ENCODE measurements at places on chromosomes 13 and 19. TPM values are rescaled to one million over a fixed set of nuclear protein-coding genes. Genes with fewer than 3 reads are reported as not detected.

- no peaks in the 10 kb centered on the region for H3K4me1 ChIP-seq
- H3K27me3 ChIP-seq: peaks cover 25% of the 10 kb centered on the region
- no peak overlapping the region for H3K4me3 ChIP-seq
- H3K27ac ChIP-seq: no peak overlapping the region
- H3K36me3 ChIP-seq: no peaks in the 10 kb centered on the region
Measured at GRCh38 chr13:45604892-45605291, 10.6 kb downstream of the ERICH6B start.

GRCh38 chr13:33918199-33918932 is 100.4 kb downstream of the RFC3 start:
- DNase-seq: no peak
- no peaks in the 10 kb centered on the region for H3K36me3 ChIP-seq
- H3K27me3 ChIP-seq: no peaks in the 10 kb centered on the region
- no peak overlapping the region for H3K27ac ChIP-seq
- no peaks in the 10 kb centered on the region for H3K4me1 ChIP-seq

DNA sequence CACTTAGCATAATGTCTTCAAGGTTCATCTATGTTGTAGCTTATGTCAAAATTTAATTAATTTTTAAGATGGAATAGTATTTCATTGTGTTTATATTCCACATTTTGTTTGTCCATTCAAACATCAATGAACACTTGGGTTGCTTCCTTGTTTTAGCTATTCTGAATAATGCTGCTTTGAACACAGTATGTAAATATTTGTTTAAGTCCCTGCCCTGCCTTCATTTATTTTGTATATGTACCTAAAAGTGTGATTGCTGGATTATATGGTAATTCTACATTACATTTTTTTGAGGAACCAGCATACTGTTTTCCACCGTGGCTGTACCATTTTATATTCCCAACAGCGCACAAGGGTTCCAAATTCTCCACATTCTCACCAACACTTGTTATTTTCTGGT is 17.6 kb upstream of the SUCLA2 start:
- no peak for DNase-seq
- no peaks in the 10 kb centered on the region for H3K27me3 ChIP-seq
- peaks cover 14% of the 10 kb centered on the region for H3K36me3 ChIP-seq
- H3K4me3 ChIP-seq: no peak overlapping the region

Gene GRIK5
- total RNA-seq: 0.44 TPM

Gene PABPC3
- 0.20 TPM for total RNA-seq

DNA sequence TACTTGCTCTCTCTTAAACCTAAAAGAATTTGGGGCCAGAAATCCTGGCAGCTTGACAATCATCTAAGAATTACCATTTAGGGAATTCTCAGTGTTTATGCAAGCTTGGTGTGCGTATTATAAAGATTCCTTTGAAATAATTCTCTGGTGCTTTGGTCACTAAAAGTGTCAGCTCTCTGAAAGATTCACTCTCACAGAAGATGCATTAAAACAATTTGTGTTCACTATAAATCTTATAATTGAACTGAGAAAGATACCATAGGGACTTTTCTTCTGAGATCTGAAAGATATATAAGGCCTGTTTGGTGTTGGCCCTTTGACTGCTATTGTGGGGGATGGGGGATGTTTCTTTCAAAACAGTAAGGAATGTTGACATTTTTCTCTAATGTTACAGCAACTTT is 27.3 kb downstream of the EPSTI1 start:
- H3K4me3 ChIP-seq: no peak overlapping the region
- H3K27ac ChIP-seq: no peak overlapping the region

DNA sequence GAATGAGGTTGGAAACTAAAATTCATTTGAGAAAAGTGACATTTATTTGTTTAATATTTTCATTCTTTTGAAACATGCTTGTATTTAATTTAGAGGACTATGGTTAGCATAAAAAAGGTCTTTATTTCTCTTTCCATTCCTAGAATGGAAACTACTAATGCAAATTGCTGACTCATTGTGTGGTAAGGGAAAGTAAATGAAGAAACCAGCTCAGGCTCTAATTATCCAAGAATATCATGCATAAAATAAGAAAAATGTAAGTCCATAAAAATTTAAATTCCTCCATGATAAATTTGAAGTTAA is 777.0 kb upstream of the SLITRK1 start:
- no peak overlapping the region for H3K4me3 ChIP-seq
- no peak for DNase-seq
- H3K36me3 ChIP-seq: no peaks in the 10 kb centered on the region
- no peak overlapping the region for H3K27ac ChIP-seq

Gene C2CD4C
- not detected for total RNA-seq

Gene RASGRP4
- total RNA-seq: 1.4 TPM

DNA sequence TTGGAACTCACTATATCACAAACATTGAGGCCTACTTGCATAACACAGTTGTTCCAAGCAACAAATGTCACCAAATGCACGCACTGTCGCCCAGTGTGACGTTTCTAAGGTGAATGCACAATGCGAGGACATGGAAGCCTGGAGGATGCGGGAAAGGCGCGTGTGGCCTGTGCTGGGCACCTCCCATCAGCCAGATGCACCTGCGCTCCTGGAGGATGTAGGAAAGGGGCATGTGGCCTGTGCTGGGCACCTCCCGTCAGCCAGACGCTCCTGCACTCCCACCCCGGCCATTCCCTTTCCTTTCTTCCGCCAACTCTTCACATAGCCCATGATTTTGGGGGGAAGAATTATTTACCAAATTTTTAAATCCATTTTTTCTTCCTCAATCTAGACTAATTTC is 202.4 kb upstream of the SOX1 start:
- H3K4me3 ChIP-seq: no peak overlapping the region
- DNase-seq: no peak
- no peaks in the 10 kb centered on the region for H3K36me3 ChIP-seq
- H3K27ac ChIP-seq: no peak overlapping the region

GRCh38 chr13:66139701-66140100 is 1090.4 kb downstream of the PCDH9 start:
- H3K4me3 ChIP-seq: no peak overlapping the region
- H3K27ac ChIP-seq: no peak overlapping the region
- H3K36me3 ChIP-seq: no peaks in the 10 kb centered on the region
- no peak for DNase-seq
- no peaks in the 10 kb centered on the region for H3K4me1 ChIP-seq

Gene MUC16
- total RNA-seq: 0.12 TPM

- no peak for DNase-seq
- H3K36me3 ChIP-seq: no peaks in the 10 kb centered on the region
- no peaks in the 10 kb centered on the region for H3K27me3 ChIP-seq
Measured at GRCh38 chr19:5850743-5851293, 431 bp downstream of the FUT3 start.

DNA sequence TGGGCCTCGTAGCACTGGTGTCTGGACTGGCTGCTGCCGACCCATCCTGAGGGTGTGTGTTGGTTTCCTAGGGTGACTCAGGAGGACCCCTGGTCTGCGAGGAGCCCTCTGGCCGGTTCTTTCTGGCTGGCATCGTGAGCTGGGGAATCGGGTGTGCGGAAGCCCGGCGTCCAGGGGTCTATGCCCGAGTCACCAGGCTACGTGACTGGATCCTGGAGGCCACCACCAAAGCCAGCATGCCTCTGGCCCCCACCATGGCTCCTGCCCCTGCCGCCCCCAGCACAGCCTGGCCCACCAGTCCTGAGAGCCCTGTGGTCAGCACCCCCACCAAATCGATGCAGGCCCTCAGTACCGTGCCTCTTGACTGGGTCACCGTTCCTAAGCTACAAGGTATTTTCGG is 13.8 kb downstream of the TIMM13 start:
- H3K36me3 ChIP-seq: no peaks in the 10 kb centered on the region
- H3K27me3 ChIP-seq: no peaks in the 10 kb centered on the region
- H3K4me1 ChIP-seq: peaks cover 2% of the 10 kb centered on the region
- DNase-seq: no peak
- no peak overlapping the region for H3K27ac ChIP-seq

DNA sequence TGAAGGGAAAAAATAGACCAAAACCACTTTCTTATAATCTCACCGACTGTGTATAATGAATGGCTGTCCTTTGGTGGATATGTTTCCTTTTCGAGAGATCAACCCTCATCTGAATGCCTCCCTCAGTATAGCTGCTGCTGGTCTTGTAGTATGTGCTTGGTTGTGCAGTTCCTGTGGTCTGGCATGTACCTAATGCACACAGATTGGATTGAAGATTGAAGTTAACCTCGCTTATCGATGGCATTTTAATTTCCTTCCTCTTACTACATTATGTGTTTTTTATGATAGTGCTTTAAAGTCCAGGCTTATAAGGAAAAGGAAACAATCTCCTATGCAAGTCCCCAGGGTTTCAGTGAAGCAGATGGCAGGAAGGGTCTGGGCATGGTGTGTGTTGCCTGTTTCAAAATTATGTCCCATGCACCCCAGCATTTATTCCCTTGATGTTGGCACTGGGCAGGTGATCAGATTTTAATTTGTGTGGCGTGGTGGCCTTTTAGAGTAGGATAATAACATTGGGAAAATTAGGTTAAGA is 334.1 kb downstream of the SHISA2 start:
- no peak overlapping the region for H3K27ac ChIP-seq
- no peak overlapping the region for H3K4me3 ChIP-seq
- H3K27me3 ChIP-seq: peaks cover 24% of the 10 kb centered on the region
- H3K4me1 ChIP-seq: no peaks in the 10 kb centered on the region

- no peaks in the 10 kb centered on the region for H3K36me3 ChIP-seq
- peaks cover 57% of the 10 kb centered on the region for H3K4me1 ChIP-seq
- H3K27ac ChIP-seq: peak overlapping the region; percentile 83
- peak overlapping the region; percentile 18 for H3K4me3 ChIP-seq
Measured at GRCh38 chr19:46821512-46822409, 28.9 kb downstream of the AP2S1 start.

GRCh38 chr19:572743-573518 is 535 bp downstream of the BSG start:
- H3K27ac ChIP-seq: peak overlapping the region; percentile 85
- peaks cover 39% of the 10 kb centered on the region for H3K4me1 ChIP-seq
- H3K4me3 ChIP-seq: peak overlapping the region; percentile 81
- DNase-seq: peak; percentile 57
- peaks cover 3% of the 10 kb centered on the region for H3K36me3 ChIP-seq

- H3K27ac ChIP-seq: no peak overlapping the region
- peaks cover 1% of the 10 kb centered on the region for H3K4me1 ChIP-seq
- no peaks in the 10 kb centered on the region for H3K27me3 ChIP-seq
- H3K4me3 ChIP-seq: no peak overlapping the region
- peaks cover 72% of the 10 kb centered on the region for H3K36me3 ChIP-seq
Measured at GRCh38 chr13:23349161-23349897, 84.2 kb downstream of the SACS start.

DNA sequence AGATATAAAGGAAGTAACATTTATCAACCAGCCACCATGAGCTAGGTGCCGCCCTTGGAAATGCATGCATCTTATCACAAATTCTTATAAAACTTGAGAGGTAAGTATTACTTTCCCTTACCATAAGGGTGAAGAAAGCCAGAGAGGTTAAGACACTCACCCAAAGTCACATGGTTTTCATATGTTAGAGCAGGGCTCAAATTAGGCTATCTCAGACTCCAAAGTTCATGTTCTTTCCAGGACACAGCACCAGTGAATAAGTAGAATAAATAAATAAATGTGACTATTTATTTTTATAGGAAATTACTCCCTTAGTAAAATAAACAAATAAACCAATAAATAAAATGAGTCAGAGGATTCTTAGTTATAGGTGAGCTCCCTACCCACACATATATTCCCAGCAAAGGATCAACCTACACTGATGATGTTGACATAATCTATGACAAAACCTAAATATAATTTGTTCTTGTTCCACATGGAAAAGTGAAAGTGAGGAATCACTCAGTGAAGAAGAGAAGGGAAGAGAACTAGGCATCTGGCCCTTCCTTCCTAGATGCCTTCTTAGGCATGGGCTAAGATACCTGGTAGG is 27.2 kb downstream of the SPRY2 start:
- no peak for DNase-seq
- H3K4me3 ChIP-seq: no peak overlapping the region
- H3K27me3 ChIP-seq: no peaks in the 10 kb centered on the region
- H3K36me3 ChIP-seq: no peaks in the 10 kb centered on the region
- no peaks in the 10 kb centered on the region for H3K4me1 ChIP-seq
- no peak overlapping the region for H3K27ac ChIP-seq

Gene PGLYRP1
- total RNA-seq: not detected

DNA sequence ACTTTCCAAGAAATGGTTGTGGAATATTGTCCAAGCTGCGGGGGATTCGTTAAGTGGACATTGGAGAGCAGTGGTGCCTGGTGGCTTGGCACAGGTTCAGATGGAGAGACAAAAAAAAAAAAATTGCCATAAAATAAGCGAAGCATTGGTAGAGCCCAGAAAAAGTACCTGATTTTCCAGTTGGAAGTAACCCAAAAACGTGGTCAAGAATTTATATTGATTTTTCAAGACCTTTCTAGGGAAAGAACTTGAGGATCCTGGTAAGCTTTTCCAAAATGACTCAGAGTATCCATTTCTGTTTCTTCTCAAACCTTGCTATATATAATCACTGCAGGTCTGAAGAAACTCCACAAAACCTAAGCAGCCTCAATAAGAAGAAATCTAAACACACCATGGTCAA is 94.6 kb downstream of the ING1 start:
- no peak overlapping the region for H3K27ac ChIP-seq
- no peaks in the 10 kb centered on the region for H3K36me3 ChIP-seq
- H3K4me1 ChIP-seq: peaks cover 4% of the 10 kb centered on the region
- DNase-seq: no peak
- H3K4me3 ChIP-seq: no peak overlapping the region

Gene ZNF93
- total RNA-seq: 18.6 TPM

- no peak overlapping the region for H3K4me3 ChIP-seq
- DNase-seq: no peak
- H3K36me3 ChIP-seq: no peaks in the 10 kb centered on the region
- H3K4me1 ChIP-seq: no peaks in the 10 kb centered on the region
- no peak overlapping the region for H3K27ac ChIP-seq
- no peaks in the 10 kb centered on the region for H3K27me3 ChIP-seq
Measured at GRCh38 chr19:6030214-6030507, 52.2 kb upstream of the RANBP3 start.

Gene PLIN5
- total RNA-seq: not detected

DNA sequence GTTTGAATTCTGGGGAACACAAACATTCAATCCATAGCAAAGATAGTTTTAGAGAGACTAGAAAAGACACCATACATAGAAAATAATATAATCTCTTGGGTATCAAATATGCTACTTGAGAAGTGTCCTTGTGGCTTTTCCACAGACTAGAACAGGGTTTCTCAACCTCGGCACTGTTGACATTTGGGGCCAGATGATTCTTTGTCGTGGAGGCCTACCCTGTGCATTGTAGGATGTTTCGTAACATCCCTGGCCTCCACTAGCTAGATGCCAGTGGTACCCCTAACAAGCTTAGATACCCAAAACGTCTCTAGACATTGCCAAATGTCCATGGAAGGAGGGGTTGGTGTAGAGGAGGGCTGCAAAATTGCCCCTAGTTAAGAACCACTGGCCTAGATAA is 2.2 kb upstream of the ESD start:
- DNase-seq: no peak
- H3K4me1 ChIP-seq: peaks cover 27% of the 10 kb centered on the region
- peaks cover 10% of the 10 kb centered on the region for H3K36me3 ChIP-seq
- H3K27me3 ChIP-seq: no peaks in the 10 kb centered on the region
- no peak overlapping the region for H3K27ac ChIP-seq

GRCh38 chr19:38319421-38320258 is at the start of gene KCNK6:
KCNK6 (plus strand) TSS chr19:38319845; CDS start chr19:38319951, 106 bp downstream.
- no peaks in the 10 kb centered on the region for H3K27me3 ChIP-seq
- H3K36me3 ChIP-seq: peaks cover 1% of the 10 kb centered on the region
- peak; percentile 60 for DNase-seq
- peak within 1 kb of the TSS; percentile 70 for H3K27ac ChIP-seq

Measured in activated CD8-positive, alpha-beta memory T cell treated with anti-CD3 and anti-CD28 coated beads, Interleukin-2, amount 10 ng/mL, durations not matched to agents 7 days and 5 days (primary cell).